ENCODE measurements at places on chromosomes 1 and 21.

DNA sequence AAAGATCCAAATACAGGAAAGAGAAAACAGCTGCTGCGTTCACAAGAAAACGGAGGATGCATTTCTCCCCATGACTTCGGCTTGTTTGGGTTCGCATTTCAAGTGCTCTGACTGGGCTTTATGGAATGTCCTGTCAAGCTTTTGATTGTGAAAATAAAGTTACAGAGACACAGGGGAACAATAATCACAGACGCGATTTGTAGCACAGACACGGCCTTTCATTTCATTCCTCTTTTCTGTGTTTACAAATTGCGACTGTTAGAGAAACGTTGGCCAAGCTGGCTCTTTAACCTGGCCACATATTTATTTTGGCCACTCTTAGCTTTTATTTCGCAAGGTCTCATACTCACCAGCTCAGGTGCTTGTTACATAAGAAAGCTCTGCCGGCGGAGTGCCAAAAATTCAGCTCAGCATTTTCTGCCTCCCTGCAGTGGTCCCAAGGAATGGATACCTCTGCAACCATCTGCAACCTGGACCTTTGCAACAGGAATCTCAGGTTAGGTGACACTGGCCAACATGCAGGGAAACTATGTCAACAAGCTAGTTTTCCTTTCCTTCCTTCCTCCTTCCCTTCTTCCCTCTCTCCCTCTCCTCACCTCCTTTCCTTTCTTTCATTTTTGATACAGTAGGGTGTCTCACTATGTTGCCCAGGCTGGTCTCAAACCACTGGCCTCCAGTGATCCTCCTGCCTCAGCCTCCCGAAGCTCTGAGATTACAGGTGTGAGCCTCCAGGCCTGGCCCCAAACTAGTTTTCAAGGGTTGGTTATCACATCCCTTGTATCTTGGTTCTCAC is 58.2 kb upstream of the SLC45A1 start:
- DNase-seq = no peak

GRCh38 chr1:72547412-72547811 is 265.1 kb upstream of the NEGR1 start:
- no peak for DNase-seq

DNA sequence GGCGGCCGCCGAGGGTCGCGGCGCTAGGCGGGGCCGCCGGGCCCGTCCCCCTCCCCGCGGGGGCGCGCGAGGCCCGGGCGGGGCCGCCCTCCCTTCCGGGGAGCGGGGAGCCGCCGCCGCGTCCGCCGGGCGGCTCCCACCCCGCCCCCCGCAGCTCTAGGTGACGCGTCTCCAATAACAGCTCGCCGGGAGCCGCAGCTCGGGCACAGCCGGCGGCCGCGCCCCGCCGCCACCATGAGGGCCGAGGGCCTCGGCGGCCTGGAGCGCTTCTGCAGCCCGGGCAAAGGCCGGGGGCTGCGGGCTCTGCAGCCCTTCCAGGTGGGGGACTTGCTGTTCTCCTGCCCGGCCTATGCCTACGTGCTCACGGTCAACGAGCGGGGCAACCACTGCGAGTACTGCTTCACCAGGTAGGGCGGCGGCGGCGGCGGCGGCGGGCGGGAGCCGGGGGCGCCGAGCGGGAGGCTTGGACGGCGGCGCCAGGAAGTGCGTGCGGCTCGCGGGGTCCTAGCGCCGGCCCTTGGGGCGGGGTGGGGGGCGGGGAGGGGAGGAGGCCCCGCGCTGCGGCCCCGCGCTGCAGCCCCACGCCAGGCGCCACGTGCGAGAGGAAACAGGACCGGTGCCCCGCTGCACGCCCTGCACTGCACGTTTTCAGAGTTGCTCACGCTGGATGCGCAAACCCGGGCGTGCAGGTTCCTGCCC is at the start of gene SMYD2:
SMYD2 (plus strand) TSS at position 139 of the 699 bp plus-strand sequence; CDS start at position 235, 96 bp downstream.
- DNase-seq = peak; percentile 45

GRCh38 chr1:223712850-223713474 is 623 bp downstream of the CAPN2 start:
- peak; percentile 31 for DNase-seq

GRCh38 chr1:153628638-153629342 is 556 bp downstream of the S100A1 start:
- DNase-seq = no peak

DNA sequence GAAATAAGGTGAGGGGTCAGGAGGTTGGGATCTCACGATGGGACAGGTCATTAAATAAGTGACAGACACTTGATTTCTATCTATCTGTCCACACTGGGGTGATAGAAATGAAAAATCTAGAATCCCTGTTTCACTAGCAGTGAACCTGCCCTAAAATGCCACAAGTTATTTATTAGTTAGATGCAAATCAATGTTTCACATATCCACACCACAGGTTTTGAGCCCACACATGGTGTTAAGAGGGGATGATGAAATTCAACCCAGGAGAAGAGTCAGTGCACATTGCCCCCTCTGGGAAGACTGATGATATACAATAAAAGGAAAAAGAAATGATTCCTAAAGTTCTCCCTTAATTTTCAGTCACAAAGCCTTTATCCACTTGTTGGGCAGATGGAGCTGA is 10.1 kb upstream of the NTPCR start:
- no peak for DNase-seq

DNA sequence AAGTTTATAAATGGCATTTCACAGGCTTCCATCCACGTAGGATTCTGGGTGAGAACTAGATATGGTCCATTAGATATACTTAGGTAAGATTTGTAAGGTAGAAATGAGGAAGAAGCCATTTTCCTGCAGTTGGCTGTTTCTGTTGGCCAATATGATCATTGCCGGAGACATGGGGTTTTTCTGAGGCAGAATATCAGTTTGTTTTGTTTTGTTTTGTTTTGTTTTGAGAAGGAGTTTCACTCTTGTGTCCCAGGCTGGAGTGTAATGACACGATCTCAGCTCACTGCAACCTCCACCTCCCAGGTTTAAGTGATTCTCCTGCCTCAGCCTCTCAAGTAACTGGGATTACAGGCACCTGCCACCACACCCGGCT is 8.7 kb upstream of the EYA3 start:
- no peak for DNase-seq

DNA sequence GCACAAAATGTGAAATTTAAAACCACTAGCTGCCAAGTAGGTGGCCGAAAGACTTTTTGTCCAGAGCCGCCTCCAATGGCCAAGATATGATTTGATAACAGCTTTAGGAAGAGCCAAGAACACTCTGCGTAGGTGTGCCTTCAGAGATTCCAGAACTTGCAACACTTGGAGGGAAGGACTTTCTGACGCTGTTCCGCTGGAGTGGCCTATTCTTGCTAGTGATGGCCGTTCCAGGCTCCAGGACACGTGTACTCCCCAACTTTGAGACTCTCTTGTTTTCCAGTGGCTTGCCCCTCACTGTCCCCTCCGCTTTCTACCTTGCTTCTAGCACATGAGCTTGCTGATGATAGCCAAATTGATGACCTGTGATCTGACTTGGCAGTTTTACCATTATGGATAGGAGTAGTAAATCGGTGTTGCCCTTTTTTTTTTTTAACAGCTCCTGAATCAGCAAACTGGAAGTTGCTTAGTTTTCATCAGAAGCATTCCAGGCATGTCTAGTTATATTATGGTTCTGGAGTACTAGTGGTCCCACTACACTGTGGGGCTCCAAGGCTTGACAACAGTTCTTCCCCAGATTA is 1.0 kb downstream of the PRDX6 start:
- no peak for DNase-seq

GRCh38 chr1:63723602-63724001 is 50.2 kb upstream of the ROR1 start:
- DNase-seq = no peak

GRCh38 chr1:47784497-47784822 is 212.7 kb downstream of the TRABD2B start:
- DNase-seq = no peak

- DNase-seq = no peak
Measured at GRCh38 chr1:38026592-38027200, 14.2 kb downstream of the UTP11 start.

DNA sequence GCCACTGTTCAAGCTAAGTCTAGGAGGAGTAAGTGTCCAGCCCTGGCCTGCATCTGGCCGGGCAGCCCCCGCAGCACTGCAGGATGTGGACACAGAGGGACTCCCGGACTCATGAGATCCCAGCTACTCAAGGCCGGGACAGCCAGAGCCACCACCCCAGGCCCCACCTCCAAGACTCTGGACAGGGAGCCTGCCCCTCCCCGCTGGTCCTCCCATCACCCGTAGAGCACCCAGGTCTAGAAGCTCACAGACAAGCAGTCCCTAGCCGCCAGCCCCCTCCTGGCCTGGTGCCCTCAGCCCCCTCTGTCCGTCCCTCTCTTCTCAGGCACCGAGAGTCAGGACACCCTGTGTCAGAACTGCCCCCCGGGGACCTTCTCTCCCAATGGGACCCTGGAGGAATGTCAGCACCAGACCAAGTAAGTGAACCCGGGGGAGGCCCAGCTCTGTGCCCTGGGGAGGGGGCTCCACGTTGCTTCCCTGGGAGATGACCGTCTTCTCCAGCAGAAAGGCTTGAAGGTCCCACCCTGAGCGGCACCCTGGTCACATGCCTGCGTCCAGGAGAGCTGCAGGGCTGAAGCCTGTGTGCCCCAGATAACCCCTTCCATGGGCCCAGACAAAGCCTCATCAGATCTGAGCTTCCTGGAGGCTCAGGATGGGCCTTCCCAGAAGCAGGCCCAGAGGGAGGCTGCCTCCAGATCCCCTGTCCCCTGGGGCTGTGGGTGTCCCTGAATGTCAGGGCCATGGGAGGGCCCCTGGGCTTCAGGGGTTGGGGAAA is 4.3 kb downstream of the TNFRSF14 start:
- DNase-seq = no peak

DNA sequence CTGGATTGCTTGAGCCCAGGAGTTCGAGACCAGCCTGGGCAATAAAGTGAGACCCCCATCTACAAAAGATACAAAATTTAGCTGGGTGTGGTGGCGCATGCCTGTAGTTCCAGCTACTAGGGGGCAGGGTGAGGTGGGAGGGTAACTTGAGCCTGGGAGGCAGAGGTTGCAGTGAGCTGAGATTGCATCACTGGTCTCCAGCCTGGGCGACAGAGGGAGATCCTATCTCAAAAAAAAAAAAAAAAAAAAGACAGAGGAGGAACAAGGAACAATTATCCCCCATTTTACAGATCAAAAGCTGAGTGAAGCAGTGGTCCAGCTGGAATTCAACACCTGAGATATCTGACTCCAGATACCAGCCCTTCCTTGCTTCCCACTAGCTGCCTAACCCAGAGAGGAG is 34.8 kb downstream of the L1TD1 start:
- DNase-seq = no peak

GRCh38 chr1:75632350-75632949 is 21.5 kb upstream of the SLC44A5 start:
- DNase-seq = no peak

DNA sequence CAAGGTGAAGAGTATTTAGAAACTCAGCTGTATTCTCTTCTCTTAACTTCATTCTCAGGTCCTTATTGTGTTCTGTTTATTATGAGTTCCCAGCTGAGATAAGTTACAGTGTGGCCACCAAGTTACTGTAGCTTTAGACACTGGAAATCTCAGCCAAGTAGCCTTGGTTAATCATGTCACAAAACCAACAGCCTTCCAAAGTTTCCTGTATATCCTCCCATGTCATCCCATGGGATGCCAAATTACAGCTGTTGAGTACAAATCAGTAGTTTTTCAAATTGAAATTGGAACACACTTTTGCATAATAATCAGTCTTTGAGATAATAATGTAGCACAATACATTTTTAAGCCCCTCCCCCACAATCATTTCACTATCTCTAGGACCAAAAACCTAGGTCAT is 10.7 kb downstream of the ADAMTS5 start:
- no peak for DNase-seq

GRCh38 chr21:27129215-27129614 is 162.3 kb upstream of the ADAMTS5 start:
- DNase-seq = no peak

- no peak for DNase-seq
Measured at GRCh38 chr1:3387401-3387800, 67.1 kb upstream of the ARHGEF16 start.

DNA sequence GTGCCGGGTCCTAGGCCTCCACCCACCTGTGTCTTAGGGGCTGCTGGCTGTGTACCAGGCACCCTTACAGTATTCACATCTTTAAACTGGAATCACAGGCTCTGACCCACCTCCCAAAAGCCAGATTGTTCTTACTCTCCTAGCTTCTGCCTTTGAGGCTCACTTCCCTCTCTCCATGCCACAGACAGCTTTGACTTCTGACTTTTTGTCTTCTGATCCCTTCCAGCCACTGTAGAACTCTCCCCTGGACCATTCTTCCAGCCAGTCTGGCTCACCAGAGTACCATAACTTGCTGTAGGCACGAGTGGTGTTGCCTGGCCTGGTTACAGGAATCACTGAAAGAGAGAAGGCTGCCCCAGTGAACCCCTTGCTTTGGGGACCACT is 58.1 kb upstream of the STUM start:
- DNase-seq = no peak

DNA sequence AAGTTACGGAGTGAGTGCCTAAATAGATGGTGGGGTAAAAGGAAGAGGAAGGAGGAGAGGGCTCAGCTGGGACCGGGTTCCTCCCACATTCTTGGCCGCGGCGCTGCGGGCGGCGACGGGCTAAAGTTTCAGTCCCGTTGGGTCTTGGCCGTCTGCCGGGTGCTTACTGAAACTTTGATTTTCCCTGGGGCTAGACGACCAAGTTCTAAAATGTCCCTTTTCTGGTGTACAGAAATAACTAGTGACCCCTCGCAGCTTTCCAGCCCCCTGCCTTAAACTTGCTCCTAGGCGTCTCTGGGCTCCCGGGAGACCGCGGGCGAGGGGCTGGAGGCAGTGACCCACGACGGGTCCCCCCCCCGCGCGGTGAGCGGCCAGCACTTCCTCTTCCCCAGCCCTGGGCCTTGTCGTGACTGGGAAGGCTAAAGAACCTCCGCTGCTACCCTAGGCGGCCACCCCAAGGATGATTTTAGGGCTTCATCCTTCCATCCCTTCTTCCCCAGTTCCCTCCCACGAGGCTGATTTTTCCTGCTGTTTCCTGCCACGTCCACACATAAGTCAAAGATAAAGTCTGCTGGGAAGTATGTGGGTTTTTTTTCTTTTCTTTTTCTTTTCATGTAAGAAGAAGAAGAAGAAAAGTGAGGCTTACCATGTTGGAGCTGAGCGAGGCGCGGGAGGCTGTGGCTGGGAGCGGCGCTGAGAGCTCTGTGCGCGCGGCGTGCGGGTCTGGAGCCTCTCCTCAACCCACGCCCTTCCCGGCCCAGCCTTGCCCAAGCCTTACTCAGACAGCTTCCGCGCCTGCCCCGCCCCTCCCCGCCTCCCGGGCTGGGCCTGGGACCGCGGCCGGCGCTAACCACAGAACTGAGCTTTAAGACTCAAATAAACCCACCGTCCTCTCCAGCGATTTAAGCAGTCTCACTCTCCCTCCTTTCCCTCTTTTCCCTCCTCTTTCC is at the start of gene S100A11:
S100A11 (minus strand) TSS at position 738 of the 950 bp plus-strand sequence; CDS start at position 649, 89 bp downstream.
- DNase-seq = peak; percentile 52

DNA sequence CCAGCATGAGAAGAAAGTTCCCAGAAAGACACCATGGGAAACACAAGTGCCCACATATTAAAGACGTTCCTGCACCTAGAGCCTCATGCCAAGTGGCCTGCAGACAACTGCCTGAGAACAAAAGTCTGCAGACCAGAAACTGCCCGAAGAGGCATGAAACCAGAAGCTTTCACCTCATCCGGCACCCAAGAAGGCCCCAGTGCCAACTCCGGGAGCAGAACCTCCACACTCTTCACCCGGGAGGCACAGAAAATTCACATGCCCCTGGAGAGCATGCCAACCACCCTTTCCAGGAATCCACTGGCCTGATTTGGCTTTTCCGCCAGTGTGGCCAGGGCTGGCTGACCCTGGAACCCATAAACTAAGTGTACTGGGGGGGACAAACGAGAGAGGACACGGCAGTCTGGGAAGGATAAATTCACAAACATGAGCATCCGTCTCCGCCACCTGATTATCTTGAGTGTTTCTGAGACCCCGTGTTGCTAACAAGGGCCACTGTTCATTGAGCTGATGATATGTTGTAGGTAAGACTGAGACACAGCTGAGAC is 6.8 kb downstream of the TFF2 start:
- DNase-seq = no peak

All from effector CD4-positive, alpha-beta T cell (primary cell).